Central memory CD4-positive, alpha-beta T cell (primary cell): ENCODE measurements at places on chromosomes 16 and 17.

DNA sequence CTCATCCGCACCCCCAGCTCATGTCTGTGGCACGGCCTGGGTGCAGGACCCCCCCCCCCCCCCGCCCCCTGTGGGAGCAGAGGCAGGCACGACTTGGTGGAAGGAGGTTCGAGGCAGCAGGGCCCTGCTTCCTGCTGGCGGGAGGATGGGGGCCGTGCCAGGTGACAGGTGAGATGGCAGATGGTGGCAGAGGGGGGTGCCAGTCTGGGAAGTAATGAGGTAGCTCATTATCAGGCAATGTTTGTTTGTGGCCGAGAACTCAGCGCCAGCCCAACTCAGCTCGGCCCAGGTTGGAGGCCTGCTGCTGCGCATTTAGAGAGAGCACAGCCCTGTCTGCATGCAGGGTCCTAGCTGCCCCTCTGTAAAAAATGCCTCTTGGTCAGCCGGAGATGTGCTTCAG lies 40.1 kb upstream of the JPH3 start:
- no peak for DNase-seq

DNA sequence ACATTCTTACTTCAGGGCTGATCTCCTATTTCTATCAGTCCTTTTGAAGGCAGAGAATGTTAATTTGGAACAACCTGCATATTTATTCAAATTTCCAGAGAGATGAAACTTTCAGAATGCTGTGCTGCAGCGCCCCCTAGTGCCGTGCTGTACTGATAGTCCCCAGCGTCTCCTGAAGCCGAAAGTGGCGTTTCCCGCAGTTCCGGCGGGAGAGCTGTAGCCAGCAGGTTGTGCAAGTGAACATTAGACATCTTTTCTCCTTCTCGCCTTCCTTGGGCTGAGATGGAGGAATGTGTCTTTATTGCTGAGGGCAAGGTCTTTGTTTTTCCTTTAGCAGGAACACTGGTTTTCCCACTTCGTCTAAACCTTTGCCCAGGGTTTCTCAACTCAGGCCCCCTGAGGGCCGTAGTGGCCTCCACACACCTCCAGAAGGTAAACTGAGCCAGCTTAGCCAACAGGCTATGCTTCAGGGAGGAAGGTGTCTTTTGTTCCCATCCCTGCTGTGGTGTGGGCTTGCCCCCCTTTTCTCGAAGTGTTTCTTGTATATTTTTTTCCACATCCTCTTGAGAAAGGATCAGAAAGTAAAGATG lies 26.4 kb downstream of the USP10 start:
- DNase-seq = peak; percentile 69

DNA sequence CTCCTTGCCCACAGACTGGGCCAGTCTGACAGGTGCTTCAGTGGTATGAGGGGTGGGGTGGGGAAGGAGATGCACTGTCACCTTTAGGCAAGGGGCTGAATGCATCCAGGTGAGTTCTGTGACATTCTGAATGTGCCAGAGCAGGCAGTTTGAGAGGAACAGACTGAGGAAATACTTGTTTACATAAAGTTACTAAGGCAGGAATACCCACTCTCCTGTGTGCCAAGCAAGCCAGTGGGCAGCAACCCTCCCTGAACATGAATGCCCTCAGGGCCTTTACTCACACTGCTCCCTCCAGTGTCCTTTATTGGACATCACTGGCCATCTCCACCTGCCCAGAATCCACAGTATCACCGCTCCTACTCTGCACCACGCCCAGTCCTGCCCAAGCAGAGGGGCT lies 33.1 kb upstream of the ULK2 start:
- DNase-seq = no peak

DNA sequence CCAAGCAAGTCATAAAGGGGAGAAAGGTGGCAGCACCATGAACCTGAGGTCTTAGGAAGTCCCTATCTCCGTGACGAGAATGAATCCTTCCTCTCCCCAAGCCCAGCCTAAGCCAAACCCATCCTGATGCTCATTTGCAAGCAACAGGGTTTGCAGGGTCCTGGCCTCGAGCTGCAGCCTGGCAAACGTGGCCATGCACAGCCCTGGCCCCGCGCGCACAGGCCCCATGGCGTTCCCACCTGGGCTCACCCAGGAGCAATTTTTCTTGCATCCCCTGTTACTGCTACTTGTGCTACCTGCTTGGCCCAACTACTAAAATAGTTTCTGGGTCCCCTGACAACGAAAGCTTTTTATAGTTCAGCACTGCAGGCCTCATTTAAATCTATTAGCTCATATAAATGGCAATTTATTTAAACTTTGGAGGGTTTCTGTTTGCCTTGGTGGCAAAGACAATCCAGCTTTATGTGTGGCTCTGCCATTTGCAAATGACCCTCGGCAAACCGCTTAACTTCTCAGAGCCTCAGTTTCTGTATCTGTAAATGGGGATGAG lies 141.5 kb downstream of the C16orf78 start:
- DNase-seq = no peak

DNA sequence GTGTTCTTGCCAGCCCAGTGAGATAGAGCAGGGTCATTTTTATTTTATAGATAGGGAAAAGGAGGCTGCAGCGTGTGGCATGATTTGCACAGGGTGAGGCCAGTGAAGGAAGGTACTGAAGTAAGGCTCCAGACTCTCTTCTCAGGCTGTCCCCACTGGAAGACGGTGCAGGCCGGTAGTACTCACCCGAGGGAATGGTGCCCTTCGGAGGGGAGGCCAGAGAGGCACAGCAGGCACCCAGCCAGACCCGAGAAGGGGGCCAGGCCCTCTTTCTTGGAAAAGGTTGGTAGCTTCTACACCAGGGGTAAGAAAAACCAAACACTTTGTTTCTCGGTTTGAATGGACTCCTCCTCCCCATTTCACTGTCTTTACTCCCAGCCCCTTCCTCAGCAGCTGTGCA lies 288 bp downstream of the ANKRD40CL start:
- no peak for DNase-seq
